ENCODE measurements at places on chromosomes 12 and 14.

- no peak for DNase-seq
These were observed 34.3 kb upstream of the NCOR2 start for GRCh38 chr12:124601706-124602105.

GRCh38 chr12:54368025-54368708, 3.9 kb upstream of the GPR84 start:
- DNase-seq: no peak

GRCh38 chr14:24710403-24711112, 76.6 kb upstream of the GZMB start:
- DNase-seq: peak; percentile 6

DNA sequence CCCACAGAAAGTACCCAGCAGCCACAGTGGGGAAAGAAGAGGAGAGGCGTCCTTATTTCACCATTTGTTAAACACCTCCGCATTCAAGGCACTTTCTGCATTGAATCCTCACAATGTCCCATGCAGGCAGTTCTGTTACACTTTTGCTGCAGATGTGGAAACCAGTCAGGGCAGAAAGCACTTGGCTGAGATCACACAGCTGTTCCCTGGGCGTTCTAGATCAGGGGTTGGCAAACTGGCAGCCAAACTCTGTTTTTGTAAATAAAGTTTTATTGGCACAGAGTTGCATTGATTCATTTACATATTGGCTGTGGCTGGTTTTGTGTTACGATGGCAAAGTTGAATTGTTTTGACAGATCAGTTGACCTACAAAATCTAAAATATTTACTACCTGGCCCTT, 20.1 kb downstream of the FOXN4 start:
- DNase-seq: no peak

GRCh38 chr14:100345711-100346110, 22.6 kb downstream of the SLC25A47 start:
- DNase-seq: no peak

- DNase-seq: no peak
These were observed 71.4 kb downstream of the SLC41A2 start for GRCh38 chr12:104886418-104887401.

DNA sequence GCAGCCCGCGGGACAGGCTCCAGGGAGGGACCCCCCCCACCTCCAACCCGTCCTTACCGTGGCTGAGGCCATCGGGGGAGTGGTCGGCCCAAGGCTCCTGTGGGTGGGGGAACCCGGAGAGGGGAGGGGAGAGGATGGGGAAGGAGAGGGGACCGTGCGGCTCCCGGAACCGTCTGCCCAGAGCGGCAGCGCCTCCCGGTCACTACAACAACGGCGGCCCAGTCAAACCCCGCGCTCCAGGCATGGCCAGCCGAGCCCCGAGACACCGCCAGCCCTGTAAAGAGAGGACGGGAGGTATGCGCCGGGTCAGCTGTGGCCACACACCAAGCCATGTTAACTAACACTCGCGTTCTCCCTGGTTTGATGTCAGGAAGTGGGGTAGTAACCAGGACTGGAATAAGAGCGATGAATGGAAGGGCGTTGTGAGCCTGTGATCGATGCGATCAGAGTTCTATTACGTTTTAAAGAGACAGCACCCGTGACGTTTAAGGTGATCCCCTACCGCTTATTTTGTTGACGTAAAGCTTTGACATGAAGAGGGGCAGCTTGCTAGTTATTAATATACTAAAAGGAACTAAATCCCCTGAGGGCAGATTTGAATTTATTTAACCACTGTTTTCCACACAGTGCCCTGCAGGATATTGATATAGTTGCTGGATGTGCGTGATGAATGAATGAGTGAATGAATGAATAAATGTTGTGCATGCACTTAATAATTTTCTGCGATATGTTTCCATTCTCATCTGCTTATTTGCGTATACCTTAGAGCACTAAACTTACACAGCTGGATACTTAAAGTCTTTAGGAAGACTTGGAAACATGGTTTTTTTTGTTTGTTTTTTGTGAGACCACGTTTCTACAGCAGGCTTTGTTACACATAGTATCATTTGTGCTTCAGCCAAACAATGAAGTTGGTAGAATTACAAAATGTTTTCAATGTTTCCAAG, at the start of gene POC1B:
Gene POC1B (minus strand): TSS at position 224 of the 947 bp plus-strand sequence. CDS start 152 bp downstream, at position 72.
- peak; percentile 91 for DNase-seq

DNA sequence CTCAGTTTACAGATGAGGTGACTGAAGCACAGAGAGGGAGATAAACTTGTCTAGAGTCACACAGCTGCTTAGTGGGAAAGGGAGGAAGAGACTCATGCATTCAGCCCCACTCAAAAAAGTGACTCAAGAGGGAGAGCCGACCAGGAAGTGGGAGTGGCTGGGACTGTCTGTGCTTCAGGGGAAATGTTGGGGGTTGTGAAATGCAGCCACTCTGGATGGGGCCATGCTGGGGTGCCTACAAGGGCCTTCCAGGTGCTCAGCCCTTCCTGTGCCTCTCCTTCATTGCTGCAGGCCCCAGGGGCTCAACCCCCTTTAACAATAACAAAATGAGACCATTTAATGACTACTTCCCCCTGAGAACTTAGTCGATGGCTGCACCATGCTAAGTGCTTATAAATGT, 41.8 kb downstream of the CACNA1C start:
- no peak for DNase-seq

GRCh38 chr12:98595243-98595988, 1.9 kb downstream of the SLC25A3 start:
- DNase-seq: no peak

GRCh38 chr12:19704966-19705365, 265.7 kb downstream of the AEBP2 start:
- DNase-seq: no peak

- DNase-seq: no peak
These were observed 3.4 kb downstream of the B4GALNT3 start for GRCh38 chr12:462936-463705.

GRCh38 chr12:13788626-13789025, 192.8 kb downstream of the GRIN2B start:
- no peak for DNase-seq

DNA sequence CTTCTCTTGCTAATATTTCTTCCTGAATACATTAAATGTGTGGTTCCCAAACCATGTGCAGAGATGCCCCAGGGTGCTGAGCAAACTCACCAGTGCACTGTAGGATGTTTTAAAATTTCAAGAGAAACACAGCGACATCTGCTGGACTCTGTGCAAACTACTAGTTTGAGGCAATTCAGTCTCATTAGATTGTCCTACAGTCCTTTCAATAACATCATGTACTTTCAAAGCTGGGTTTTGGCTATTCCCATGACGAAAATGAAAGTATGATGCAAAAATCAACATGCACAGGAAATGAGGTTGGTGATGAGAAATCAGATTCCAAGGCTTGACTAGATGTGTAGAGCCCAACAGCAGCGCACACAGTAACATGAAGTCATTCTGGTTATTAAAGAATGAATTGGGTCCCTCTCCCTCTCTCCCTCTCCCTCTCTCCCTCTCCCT, 66.3 kb downstream of the CLIP1 start:
- peak; percentile 40 for DNase-seq

- no peak for DNase-seq
These were observed 21.5 kb upstream of the SLC2A13 start for GRCh38 chr12:40127408-40127807.

GRCh38 chr14:88791629-88792472, 902 bp downstream of the EML5 start:
- DNase-seq: peak; percentile 23

GRCh38 chr14:106491851-106492250, 965.5 kb downstream of the TMEM121 start:
- DNase-seq: no peak

DNA sequence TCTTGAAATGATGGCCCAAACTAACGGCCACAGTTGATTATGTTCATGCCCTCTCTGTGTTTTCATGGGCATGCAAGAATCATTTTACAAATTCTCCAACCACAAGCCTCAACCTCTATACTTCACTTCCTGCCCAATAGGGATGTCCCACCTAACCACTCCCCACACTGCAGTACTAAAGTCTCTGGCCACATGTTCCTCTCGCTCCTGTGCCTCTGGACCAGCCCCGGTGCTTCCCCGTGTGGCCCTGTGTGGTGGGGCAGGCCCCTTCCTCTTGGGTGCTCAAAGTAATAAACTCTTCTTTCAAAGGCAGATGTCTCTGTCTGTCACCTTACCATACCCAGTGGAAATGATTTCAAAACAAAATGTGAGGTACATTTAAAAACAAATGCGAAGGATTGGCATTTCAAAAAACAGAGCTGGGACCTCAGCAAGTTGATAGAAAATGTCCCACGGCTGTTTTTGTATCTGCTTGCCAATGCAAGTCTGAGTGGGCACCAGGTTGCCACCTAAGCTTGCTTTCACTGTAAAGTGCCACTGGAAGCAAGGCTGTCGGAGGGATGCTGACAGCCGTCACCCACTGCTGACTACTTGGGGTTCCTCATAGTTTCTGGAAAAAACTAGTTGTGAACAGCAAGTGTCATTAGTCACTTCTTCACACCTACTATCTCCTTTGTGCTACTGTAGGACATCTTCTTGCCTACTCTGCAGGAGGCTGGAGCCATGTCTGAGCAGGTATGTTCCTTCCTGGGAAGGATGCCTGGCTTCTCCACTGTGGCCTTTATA, 8.2 kb upstream of the SERPINA11 start:
- no peak for DNase-seq

GRCh38 chr12:2265461-2266167, 212.8 kb downstream of the CACNA1C start:
- DNase-seq: no peak

GRCh38 chr12:4220536-4221257, 52.9 kb upstream of the CCND2 start:
- DNase-seq: no peak

DNA sequence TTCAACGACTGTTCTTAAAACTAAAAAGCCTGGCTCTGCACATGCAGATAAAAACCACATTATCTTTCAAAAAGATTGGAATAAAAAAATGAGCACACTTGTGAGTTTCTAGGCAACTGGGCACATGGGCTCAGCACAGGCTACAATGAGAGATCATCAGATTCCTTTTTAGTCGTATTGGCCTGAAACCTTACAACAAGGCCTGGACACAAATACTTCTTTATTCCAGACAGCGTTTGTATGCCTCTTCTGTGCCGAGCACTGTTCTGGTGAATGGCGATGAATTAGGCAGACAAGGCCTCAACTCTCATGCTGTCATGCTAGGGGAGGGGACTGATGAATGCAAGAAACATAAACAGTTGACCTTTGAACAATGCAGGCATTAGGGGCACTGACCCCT, 463.0 kb downstream of the AACS start:
- DNase-seq: no peak

DNA sequence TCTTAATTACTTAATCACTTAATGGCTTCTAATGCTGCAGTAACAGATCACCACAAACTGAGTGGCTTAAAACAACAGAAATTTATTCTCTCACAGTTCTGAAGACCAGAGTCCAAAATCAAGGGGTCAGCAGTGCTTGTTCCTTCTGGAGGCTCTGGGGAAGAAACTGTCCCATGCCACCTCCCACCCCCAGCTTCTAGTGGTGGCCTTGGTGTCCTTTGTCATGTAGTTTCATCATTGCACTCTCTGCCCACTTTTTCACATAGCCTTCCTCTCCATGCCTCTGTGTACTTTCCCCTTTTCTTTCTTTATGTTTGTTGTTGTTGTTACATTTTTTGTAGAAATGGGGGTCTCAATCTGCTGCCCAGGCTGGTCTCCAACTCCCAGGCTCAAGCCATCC, 16.1 kb upstream of the UBC start:
- no peak for DNase-seq

DNA sequence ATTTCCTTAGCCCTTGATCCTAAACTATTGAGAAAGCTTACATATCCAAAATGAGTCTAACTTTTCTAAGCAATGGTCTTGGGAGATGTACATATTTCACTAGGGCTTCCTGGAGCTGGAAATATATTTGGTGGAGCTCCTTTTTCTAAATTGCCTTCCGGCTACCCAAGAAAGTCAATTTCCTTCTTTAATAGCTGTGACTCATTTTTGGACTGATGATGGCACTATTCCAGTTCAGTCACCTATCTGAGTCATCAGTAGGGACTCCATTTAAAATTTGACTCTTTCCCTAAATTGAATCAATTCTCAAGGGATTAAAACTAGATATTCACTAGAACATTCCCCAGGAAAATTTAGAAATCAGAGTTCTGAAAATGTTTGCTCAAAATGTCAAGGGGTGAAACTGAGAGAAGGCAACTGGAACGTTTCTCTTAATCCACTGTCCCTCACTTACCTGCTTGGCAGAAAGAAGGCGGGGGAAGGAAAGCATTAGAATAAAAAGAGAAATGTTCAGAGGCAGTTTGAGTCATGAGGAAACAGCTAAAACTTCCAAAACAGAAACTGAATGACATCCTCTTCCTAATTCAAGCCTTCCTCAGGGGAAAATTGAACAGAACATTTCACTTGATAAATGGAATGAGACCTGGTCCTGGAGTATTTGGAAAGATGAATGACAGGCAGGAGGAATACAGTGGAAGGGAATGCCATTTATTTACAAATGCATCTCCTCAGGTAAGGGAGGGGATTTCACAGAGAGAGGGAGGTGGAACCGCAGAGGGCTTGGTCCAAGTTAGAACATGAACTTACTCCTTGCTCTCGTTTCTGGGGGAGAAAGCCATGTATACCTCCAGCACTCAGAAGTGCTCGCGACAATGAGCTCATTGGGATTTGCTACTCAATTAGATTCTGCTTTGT, 91.2 kb downstream of the RGS6 start:
- DNase-seq: no peak

DNA sequence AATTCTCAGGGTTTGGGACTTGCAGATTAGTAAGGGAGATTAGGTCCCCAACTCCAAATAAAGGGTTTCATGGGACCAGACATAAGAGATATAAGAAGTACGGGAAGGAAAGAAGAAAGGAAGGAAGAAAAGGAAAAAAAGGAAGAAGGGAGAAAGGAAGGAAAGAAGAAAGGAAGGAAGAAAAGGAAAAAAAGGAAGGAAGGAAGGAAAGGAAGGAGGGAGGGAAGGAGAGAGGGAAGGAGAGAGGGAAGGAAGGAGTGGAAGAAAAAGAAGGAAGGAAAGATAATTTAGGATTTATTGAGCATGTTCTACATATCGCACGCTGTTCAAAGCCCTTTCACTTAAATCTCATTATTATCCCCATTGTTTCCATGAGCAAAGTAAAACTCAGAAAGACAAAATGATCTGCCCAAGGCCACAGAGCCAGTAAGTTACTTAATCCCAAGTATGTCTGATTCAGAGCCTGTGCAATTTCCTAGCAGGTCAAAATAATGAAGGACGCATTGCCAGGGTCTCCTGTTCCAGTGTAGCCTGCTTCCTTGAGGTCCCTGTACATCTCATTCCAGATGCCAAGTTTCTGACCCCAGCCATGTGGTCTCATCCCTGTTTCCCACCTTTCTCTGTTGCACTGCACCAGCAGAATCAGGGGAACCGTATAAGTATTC, 3.9 kb upstream of the HDAC7 start:
- DNase-seq: no peak

GRCh38 chr14:89652352-89652751, 235.3 kb upstream of the FOXN3 start:
- peak; percentile 24 for DNase-seq

DNA sequence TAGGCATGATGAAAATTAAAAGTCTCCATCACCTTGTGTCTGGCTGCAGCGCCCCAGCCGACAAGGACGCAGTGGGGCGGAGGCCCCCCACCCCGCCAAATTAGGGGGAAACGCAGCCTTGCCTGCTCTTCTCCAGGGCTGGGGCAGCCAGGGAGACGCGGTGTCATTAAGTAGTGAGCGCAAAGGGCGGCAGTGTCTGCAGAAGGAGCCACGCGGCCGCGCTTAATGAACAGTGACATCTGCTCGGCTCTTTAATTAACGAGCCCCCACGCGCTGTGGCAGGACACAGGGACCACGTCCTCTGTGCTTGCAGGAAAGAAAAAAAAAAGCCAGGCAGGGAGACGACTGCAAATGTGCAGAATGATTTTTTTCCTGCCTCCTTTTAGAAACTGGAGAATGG, 93.4 kb upstream of the NCOR2 start:
- DNase-seq: no peak

All from NCI-H526 treated with DMSO at 0.1 percent for 48 hours (cell line).